ENCODE measurements at places on chromosomes 5 and 9.

DNA sequence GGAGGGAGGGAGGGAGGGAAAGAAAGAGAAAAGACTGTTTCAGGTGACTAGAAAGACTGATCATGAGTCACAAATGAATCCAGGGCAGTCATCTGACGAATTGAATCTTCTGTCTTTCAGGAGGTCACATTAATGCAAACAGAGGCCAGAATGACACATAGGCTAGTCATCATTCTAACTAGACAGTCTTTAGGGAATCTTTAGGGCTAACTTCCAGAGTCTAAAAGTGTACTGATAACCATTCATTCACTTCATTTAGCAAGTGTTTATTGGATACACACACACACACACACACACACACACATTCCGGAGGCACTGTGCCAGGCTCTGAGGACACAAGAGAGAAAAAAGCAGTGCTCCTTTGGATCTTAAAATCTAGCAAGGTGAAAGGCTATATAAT, 156.7 kb downstream of the EBF1 start:
- no peak for DNase-seq

GRCh38 chr9:100357501-100357900, 4.8 kb upstream of the TEX10 start:
- no peak for DNase-seq

DNA sequence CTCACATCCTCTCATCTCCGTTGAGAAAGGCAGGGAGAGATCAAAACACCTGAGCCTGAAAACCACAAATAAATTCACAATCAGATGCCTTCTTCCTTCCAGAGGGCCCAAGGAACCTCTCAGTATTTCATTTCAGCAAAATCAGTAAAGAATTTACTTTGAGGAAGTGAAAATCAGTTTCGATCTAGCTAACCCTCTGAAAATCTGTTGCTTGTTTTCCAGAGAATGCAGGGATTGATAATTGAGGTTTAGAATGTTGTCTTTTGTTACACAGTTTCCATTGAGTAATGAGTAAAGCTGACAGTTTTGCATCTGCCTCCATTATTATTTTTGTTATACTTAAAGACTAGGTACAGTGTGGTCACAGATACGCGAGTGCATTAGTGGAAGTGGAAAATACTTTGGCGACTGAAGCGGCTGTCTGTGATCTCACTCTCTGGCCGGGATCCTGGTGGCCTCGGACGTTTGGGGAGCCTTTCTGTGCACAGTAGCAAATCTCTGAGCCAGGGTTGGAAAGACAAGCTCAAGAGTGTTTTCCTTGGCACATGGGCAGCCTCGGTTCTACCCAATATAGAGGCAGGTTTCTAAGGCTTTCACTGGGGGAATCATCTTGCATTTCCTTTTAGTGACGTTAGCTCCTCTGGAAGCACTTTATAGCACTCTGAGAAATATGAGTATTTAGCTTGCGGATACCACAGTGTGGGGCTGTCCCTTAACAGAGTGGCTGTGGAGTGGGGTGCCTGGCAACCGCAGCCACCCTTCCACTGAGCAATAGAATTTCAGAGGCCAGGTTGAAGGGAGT, 32.2 kb upstream of the ANGPTL2 start:
- DNase-seq, result no peak

- no peak for DNase-seq
These were observed 98.6 kb upstream of the TBCA start for GRCh38 chr5:77874691-77875090.

- DNase-seq, result no peak
These were observed 64.9 kb upstream of the MVB12B start for GRCh38 chr9:126261584-126262356.

DNA sequence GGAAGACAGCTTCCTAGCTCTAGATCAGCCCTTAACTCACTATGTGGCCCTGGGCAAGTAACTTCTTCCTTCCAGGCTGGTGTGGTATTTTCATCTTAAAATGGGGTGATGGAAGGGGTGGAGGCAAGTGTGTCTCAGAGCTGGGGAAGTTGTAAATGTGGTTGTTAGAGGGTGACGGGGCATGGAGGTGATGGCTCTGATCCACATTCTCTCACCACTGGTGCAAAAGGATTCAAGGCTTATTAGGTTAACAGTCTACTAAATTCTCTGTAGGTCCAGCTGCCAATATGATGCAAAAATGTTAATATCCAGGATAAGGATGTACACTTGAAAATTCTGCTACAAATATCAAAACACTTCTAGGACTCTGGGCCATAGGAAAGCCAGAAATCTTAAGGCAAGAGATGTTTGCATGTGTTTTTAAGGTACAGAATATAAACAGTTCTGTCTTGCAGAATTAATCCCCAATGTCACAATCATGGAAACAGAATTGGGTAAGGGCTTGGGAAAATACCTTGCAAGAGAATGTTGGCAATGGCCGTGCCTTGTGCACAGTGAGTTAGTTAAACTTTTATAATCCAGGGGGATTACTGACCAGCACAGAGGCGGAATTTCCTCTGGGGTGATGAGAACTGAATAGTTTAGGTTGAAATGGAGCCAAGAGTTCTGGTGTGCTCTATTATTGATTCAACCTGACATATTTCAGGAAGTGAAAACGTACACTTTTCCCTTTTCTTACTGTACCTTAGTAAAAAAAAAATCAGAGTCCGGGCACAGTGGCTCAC, 19.8 kb downstream of the TNFSF15 start:
- DNase-seq, result no peak

GRCh38 chr5:55226027-55226933, 835 bp downstream of the MCIDAS start:
- DNase-seq, result peak; percentile 61

DNA sequence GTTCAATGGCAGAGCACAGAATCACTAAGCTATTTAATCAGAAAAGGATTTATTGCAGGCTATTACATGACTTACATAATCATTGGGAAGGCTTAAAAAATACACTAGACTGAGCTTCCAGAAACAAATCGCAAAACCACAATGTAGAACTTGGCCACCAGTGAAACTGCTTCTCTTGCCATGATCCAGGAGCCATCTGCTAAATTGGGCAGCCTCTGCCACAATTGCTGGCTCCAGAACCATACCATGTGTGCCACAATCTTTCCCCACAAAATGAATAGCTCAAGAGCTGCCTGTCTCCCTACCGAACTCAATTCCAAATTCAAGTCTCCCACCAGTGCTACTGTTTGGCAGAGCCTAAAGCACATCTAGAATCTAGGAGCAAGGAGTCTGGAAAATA, 9.8 kb upstream of the ERAP1 start:
- no peak for DNase-seq

DNA sequence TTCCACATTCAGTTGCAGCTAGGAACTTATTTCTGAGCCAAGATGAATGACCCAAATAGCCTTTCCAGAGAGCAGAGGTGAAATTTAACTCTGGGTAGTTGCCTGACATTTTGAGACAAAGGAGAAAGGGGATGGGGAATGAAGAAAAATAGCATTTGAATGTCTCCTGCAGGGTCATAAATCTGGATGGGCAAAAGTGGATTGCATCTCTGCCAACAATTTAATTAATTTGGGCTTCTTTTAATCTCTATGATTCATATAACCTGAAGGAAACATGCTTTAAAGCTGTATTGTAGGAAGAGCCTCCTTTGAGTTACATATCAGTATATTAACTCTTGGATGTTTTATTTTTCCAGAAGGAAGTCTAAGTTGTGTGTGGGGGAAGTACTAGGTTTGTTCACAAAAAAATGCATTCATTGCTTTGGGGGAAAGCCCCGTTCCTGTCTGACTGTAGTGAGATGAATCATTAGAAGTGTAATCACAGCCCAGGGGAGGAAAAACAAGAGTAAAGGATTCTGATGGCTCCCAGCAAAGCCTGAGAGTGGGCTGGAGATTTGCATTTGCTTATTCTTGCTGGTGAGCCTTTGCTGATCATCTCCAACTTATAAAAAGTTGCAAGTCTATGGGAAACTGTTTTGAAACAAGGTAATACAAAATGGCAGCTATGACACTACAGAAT, 133.0 kb upstream of the IQGAP2 start:
- DNase-seq, result no peak

- no peak for DNase-seq
These were observed 978 bp upstream of the ADCY2 start for GRCh38 chr5:7394889-7395431.

DNA sequence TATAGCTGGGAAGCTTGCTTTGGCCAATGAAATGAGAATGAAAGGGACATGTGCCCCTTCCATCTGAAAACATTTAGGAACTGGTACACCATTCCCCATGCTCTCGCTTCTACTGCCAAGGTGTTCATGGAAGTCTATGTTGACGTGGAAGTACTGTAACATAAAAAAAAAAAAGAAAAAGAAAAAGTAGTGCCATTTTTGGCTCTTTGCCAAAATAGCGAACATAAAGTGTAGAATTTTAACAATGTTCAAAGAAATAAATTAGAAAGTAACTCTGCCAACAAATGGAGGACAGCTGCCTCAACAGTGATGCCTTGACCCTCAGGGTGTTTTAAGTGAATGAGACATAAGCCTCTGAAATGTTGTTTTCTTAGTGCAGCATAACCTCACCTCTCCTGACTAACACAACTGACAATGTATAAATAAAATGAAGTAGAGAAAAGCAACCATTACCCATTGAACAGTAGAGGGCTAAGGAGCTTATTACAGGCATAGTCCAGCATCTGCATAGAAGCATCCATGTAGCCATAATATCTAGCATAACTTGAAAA, 536.6 kb downstream of the DTWD2 start:
- no peak for DNase-seq

DNA sequence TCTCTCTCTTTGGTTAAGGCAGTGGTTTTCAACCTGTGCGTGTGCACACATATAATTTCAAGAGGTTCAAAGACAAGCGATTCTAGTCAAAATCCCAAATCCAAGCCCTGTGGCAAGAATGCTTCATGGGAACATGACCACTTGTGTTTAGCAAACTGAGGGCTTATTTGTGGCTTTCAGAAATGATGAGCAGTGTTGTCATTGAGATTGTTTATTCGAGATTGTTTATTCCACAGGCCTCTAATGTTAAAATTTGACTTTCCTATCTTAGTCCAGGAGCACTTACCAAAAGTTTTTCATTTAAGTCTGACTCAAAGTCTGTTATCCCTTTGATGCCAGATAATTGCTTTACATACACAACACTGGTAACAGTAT, 111.1 kb upstream of the ELL2 start:
- no peak for DNase-seq

GRCh38 chr5:41869151-41869723, 988 bp downstream of the OXCT1 start:
- no peak for DNase-seq

- DNase-seq, result no peak
These were observed 10.9 kb upstream of the DOLPP1 start for GRCh38 chr9:129069862-129070641.

DNA sequence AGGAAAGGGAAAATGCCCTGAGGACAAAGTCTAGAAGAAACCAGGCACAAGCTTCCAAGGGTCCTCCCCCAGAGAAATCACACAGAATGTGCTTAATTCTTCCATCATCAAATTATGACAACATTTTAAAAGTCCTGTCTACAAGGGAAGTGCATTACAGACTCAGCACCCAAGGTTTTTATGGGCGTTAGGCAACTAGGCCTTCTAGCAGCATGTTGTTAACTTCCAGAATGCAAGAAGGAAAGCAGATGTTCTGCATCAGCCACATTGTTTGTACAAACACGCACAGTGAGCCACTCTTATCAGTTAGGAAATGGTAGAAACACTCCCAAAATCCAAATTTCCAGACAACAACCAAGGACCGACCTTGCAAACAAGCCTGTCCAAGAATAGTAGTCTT, 26.5 kb downstream of the SMC5 start:
- DNase-seq, result no peak

DNA sequence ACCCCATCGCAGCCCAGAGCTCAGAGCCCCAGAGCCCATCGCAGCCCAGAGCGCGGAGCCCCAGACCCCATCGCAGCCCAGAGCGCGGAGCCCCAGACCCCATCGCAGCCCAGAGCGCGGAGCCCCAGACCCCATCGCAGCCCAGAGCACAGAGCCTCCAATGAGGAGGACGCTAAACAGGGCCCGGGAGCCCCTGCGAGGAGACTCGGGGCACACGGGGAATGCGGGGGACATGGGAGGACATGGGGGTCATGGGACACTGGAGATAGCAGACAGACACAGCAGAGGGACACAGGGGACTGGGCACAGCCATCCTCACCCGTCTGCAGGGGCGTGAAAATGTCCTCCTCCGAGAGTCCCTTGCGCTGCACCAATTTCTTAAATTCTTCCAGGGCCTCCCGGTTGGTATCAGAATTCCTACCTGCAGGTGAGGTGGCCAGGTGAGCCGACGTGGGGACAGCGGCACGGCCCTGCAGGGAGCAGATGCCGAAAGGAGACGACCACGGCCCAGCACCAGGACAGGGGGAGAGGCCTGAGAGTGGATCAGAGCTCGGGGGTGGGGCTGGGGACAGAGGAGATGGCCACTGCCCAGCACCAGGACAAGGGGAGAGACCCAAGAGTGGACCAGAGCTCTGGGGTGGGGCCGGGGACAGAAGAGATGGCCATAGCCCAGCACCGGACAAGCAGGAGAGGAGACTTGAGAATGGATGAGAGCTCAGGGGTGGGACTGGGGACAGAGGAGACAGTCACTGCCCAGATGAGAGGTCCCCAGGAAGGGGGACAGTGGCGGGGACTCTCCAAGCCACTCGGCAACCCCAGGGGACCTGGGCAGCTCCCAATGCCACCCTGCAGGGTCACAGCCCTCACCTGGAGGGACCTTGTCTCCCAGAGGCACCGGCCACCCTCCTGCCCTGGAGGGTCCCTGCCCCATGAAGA, 2.8 kb downstream of the OBP2B start:
- DNase-seq, result no peak

GRCh38 chr5:176880366-176881020, 18.7 kb downstream of the HK3 start:
- DNase-seq, result no peak

Data from stimulated activated CD4-positive, alpha-beta T cell treated with anti-CD3 and anti-CD28 coated beads, Interleukin-12 subunit alpha, Interleukin-12 subunit beta, amount 100 ng/mL, for 48 hours (primary cell).